ENCODE measurements at places on chromosomes 11 and 22.

DNA sequence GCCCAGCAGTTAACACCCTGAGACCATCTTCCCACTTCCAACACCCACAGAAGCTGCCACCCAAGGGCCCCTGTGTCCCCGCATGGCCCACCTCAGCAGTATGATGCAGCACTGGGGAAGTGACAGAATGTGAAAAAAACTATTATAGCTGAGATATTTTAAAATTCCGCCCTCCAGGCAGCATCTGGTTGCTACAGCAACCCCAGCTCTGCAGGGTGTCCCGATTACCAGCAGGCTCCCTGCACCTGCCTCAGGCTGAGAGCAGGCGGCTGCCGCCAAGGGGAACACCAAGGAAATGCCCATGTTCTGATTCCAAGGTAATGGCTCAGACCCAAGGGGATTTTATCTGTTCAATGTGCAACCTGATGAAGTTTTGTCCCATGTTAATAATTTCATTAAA lies 10.5 kb upstream of the TMEM121B start:
- DNase-seq: no peak

DNA sequence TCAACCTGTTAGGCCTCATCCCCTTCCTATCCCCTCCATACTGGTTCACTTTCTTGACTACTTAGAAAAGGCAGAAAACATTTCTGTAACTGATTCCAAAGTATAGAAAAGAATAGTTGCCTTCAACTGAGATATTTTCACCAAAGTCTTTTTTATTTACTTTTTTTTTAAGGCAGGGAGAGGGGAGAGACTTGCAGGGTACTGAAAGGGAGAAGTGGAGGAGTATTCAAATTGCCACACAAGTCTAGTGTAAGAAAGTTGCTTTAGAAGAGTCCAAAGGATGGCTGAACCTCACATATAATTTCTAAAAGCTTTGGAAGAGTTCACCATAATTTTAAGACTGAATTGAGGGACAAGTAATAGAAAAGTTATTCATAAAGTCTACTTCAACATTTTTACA lies 6.3 kb downstream of the PHF21A start:
- DNase-seq: no peak

DNA sequence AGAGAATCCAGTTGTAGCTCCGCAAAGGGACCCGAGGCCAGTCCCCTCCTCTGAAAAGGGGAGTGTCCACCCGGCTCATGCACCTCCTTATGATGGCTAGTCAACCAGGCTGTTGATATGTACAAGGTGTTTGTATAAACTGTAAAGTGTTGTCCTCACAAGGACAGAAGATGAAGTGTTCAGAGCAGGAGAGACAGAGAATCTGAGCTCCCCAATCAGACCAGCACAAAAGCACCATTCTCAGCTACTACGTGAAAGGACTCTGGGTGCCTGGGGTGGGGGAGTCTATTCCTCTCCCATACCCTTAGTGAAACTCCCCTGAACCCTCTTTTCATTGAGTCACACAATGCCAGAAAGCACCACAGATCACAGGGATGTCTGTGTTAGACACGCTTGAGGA lies 49.4 kb downstream of the MN1 start:
- DNase-seq: no peak

GRCh38 chr22:41775976-41776375 lies 24.5 kb upstream of the CCDC134 start:
- no peak for DNase-seq

All from tibial nerve (tissue), 4 donors.